ENCODE measurements at places on chromosomes 13 and 19.

- no peak for DNase-seq
These were observed 297.4 kb downstream of the DCLK1 start for GRCh38 chr13:35833608-35834275.

- DNase-seq, result no peak
These were observed 86.8 kb upstream of the SCEL start for GRCh38 chr13:77448689-77449088.

DNA sequence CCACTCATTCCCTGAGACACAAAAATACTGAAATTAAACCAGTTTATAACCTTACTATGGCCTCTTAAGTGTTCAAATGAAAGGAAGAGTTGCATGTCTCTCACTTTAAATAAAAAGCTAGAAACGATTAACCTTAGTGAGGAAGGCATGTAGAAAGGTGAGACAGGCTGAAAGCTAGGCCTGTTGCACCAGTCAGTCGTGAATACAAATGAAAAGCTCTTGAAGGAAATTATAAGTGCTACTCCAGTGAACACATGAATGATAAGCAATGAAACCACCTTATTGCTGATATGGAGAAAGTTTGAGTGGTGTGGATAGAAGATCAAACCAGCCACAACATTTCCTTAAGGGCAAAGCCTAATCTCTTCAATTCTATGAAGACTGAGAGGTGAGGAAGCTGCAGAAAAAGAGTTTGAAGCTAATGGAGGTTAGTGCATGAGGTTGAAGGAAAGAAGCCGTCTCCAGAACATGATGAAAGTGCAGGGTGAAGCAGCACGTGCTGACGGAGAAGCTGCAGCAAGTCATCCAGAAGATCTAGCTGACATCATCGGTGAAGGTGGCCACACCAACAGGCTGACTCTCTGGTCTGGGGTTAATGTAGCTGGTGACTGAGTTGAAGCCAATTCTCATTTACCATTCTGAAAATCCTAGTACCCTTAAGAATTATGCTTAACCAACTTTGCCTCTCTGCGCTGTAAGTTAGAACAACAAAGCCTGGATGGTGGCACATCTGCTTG is 94.5 kb upstream of the TEX29 start:
- DNase-seq, result no peak

DNA sequence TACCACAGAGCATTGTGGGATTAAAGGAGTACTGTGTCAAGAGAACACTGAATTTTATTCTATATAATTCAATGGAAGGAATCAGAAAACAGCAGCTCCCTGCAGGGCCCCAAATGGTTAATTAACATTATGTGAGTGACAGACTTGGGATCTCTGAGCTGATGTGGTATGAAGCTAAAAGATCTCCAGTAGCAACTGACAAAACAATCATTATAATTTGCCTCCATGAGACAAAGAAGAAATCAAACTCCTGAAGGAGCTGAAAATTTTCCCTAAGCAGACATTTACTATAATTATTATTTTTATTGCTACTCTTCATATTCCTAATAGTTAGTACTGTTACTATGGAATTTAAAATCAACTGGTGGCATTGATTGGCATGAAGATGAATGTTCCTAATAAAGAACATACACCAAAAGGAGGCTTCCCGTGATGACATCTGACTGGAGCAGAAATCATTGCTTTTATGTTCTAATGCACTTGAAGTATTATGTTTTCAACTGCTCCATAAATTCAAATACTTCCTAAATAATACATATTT is 28.8 kb upstream of the RFC3 start:
- DNase-seq, result no peak

GRCh38 chr13:40777166-40777808 is 6.3 kb upstream of the MRPS31 start:
- DNase-seq, result no peak

DNA sequence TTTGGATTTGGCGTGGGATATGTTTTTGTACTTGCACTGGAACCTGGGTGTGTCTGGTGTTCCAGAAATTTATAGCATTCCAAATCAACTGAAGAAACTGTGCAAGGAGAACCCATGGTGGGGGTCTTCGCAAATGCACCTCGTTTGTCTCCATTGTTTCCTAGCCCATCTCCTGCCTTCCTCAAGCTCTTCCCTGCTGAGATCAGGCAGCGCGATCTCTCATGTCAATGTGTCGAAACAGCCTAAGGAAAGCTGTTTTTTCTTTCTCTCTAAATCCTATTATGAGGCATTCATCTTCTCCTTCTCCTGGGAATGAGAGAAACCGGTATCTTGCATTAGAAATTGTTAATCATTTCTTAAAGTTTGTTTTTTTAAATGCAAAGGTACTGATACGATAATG is 131.0 kb downstream of the KLF5 start:
- no peak for DNase-seq

DNA sequence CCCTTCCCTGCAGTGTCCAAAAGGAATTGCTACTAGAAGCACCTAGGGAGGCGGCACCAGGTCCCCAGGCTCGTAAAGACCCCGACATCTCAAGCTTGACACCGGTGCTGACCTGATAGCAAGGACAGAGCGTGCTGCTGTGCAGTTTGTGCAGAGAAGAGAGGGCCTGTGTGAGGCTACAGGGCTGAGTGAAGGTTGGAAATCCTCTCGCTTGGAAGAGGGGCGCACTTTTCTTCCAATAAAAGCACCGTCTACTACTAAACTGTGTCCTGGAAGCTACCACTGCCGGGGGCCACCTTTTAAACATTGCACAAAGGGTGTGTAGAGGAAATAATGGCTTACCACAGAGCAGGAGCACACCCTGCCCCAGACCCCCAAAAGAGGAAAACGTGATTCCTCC is 11.0 kb downstream of the TMEM272 start:
- no peak for DNase-seq

DNA sequence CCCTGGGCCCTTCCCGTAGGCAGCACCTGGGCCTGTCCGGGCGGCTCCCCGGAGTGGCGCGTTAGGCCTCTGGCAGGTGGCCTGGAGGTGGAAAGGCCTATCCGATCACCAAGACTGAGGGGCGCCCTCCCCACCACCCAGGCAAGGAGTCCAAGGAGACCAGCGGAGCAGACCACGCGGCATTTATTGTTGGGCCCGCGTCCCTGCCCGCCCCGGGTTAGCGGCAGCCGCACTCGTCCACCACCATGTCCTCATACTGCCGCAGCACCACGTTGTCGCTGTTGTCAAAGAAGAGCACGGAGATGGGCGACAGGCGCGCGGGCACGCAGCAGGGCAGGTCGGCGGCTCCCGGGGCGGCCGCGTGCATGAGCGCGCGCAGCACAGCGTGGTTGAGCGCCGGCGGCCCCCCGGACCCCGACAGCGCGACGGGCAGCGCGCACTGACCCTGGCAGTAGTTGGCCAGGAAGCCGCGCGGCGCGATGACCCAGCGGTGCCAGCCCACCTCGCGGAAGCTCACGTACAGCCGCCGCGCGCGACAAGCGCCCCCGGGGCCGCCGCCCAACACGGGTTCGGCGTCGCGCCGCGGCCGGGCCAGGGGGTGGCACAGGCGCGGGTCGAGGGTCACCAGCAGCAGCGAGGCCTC is 27.5 kb downstream of the CERS1 start:
- no peak for DNase-seq

GRCh38 chr13:84445776-84446175 is 563.5 kb upstream of the SLITRK1 start:
- DNase-seq, result no peak

DNA sequence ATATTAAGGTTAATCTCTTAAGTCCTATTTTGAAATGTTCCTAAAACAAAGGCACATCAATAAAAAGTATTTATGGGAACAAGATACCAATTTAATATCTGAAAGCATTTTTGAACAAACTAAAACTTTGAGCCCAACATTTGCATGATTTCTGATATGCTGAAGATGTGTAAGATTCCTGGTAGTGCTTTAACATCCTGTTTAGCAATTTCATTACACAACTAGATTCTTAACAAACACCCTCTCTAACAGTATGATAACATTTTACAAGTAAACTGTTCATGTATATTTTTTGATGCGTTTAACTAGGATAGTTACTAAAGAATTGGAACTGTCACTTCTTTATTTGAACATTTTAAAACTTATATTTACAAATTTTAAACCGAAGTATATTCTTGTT is 63.9 kb downstream of the DACH1 start:
- no peak for DNase-seq

DNA sequence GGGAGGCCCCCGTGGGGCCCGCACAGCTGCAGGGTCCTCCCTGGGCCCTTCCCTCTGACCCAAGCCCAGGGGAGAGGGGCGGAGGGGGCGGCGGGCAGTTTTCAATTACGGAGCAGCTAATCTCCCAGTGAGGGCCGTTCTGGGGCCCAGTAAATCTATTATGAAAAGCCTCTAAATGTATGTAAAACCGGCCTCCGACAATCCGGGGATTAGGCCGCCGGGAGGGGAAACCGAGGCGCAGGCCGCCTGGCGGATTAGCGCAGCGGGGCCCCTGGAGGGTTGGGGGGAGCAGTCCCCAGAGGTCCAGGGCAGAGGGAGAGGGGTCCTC is 25.1 kb downstream of the EFNA2 start:
- no peak for DNase-seq

GRCh38 chr13:103030776-103031175 is 35.4 kb downstream of the SLC10A2 start:
- DNase-seq, result no peak

- DNase-seq, result no peak
These were observed at the start of gene FAM83E for GRCh38 chr19:48614436-48615230. FAM83E (minus strand) TSS chr19:48615076; CDS start chr19:48613372, 1,704 bp downstream.

DNA sequence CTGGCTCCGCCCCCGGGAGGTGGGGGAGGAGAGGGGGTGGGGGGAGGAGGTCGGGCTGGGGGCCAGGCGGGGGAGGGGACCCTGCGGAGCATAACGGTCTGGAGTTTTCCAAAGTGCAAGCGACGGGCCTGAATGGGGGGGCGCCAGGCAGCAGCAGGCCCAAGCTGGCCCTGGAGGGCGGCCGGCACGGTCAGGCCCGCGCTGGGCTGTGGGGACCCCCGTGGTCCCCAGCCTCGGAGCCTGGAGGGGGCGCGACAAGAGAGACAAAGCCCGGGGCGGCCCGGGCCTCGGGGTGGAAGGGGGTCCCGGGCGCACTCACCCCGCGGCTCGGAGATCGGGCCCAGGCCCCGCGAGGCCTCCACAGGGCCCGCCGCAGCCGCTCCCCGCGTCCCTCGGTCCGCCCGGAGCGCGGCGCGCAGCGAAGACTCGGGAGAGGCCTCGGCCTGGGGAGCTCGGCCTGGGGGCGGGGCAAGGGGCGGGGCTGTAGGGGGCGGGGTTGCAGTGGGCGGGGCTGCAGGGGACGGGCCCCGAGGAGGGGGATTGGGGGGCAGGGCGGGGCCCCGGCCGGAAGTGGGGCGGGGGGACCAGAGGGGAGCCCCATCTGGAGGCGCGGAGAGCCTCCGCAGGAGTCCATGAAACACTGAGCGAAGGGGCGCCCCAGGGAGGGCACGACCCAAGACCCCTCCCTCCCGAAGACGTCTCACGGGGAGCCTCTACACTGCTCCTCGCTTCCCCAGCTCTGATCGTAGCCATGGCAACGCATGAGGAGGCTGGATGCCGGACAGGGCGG is 47.6 kb downstream of the PTPRS start:
- peak; percentile 13 for DNase-seq

- DNase-seq, result no peak
These were observed 7.0 kb downstream of the PRSS57 start for GRCh38 chr19:688214-688613.

DNA sequence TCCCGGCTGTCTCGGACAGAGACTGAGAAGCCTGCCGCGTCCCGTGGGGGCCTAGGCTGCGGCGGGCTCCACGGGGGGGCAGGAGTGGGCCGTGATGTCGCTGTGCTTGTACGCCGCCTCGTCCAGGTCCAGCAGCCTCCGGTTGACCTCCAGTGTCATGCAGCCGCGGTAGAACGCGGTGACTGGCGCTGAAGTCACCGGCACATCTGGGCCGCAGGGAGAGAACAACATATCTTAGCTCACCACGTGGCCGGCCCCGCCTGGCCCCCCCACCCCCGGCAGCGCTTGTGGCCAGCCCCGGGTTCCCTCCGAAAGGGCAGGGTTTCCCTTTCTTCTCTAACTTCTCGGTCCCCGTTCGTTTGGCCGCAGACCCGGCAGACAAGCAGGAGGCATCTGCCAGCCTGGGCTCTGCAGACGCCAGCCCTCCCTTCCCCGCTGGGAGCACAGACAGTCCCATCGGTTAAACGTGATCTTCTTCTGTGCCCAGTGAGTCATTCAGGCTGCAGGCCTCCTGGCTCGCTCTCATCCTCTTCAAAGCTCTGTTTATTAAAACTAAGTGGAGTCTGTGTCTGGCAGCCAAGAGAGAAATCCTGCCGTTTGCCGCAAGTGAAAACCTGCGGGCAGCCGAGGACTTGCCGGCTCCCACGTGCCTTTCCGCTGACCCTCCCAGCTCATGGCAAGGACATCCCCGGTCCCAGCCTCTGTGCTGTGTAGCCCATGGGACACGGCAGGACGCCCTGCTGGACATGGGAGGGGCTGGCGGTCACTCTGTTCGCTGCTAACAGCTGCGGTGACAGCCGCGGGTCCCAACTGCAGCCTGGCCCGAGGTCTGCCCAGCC is 42.8 kb downstream of the GAS6 start:
- no peak for DNase-seq

DNA sequence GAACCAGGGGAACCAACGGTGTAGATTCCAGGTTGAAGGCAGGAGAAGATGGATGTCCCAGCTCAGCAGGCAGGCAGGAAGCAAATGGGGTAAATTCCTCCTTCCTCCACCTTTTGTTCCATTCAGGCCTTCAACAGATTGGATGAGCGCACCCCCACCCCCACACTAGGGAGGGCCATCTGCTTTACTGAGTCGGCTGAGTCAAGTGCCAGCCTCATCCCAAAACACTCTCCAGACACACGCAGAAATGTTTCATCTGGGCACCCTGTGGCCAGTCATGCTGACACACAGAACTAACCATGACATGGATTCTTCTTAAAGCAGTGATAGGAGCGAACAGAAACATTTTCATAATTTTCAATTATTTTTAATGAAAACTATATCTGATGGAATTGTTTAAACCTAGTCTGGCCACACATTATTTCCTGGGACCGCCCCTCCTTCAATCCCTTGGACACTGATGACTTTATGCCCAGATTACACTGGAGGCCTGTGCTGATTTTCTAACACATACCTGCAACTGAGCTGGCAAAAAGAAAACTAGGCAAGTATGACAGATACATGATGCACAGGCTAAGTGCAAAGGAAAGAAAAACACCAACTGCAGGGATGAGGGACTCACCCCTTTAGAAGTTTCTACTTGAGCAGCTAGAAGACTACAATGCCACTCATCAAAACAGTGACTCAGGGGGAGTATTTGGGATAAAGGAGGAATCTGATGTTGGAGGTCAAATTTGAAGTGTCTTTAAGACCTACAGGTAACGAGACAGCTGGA is 154.2 kb downstream of the TNFRSF19 start:
- no peak for DNase-seq
